ENCODE measurements at places on chromosomes 2 and 18.

DNA sequence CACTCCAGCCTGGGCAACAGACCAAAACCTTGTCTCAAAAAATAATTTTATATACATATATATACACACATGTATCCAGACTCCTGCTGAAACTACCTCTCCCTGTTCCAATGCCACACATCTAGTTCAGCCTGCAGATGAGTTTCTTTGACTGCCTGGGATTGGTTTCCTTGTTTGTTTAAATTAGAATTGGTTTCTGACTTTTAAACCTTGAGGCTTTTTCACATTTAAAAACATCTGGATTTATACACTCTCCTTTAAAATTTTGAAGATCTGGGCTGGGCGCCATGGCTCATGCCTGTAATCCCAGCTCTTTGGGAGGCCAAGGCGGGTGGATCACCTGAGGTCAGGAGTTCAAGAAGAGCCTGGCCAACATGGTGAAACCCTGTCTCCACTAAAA is 21.8 kb upstream of the CXCR1 start:
- no peak for DNase-seq

DNA sequence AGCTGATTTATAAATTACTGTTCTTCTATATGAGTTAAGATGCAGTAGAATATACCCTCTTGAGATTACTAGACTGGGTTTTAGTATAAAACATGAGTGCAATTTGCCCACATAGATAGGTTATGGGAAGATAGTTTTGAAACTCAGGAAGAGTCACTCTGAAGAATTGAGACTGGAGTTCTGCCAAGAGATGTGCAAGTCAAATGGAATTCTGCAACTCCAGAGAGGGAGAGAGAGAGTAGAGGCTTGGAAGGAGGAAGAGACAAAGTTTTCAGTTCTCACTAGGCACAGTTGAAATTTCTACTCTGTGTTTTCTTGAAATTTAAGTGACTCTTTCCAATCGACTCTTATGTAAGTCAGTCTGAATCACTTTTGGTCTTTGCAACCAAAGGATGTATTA is 878.8 kb downstream of the TSN start:
- DNase-seq: no peak

GRCh38 chr18:13635046-13635445 is 91.3 kb downstream of the FAM210A start:
- DNase-seq: no peak

DNA sequence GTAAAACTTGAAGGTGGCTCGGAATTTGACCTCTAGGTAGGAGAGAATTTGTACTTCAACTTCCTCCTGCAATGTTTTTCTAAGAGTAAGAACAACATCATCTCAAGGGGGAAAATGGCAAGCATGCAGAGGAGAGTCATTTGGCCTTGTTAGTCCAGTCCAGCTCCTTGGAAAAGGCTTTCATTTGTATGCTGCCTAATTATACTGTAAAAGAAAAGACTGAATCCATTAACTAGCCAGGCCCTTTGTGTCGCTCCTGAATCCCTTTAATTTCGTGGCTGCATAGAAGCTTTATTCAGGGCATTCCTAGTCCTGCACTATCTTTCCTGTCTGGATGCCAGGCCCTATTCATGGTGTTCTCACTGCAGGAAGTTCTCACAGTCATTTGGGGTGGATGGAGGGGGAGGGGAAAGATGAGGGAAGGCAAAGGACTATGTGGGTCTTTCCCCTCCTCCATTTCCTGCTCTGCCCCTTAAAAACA is 36.0 kb downstream of the PHLPP1 start:
- no peak for DNase-seq

GRCh38 chr2:215579809-215580208 is 143.9 kb upstream of the FN1 start:
- DNase-seq: no peak

GRCh38 chr2:30631051-30631671 is 176.1 kb downstream of the CAPN13 start:
- DNase-seq: no peak

DNA sequence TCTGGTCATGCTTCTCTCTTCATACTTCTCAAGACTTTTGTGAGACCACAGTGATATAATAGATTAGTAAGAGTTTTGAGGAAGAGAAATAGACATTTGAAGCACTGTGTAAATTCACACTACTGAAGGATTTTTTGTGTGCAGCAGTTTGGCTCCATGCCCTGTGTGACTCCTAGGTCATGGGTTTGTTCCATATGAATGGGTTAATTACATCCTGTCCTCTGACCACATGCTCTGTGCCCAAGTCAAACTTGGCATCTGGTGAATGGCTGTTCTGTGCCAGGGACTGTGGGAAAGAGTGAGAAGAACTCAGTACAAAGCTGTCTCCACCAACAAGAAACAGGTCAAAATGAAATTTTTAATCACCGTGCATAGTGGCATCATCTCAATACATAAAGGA is 304.0 kb downstream of the LNPK start:
- DNase-seq: no peak

GRCh38 chr2:157470321-157470720 is 26.4 kb upstream of the CYTIP start:
- DNase-seq: no peak

- no peak for DNase-seq
These were observed 1.0 kb upstream of the TCF4 start for GRCh38 chr18:55588870-55589595.

- no peak for DNase-seq
These were observed 177.4 kb downstream of the PARD3B start for GRCh38 chr2:204722691-204723090.

DNA sequence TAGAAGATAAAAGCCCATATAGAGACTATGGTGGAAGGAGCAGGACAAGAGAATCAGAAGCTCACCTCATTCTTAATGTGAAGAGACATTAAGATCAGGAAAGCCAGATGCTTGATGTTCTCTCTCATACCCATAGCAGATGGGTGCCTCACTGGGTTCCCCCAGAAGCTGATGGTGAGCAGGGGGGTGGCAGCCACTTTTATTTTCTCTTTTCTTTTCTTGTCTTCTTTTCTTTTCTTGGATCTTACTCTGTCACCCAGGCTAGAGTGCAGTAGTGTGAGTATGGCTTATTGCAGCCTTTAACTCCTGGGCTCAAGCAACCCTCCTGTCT is 14.8 kb upstream of the CXCR4 start:
- no peak for DNase-seq

DNA sequence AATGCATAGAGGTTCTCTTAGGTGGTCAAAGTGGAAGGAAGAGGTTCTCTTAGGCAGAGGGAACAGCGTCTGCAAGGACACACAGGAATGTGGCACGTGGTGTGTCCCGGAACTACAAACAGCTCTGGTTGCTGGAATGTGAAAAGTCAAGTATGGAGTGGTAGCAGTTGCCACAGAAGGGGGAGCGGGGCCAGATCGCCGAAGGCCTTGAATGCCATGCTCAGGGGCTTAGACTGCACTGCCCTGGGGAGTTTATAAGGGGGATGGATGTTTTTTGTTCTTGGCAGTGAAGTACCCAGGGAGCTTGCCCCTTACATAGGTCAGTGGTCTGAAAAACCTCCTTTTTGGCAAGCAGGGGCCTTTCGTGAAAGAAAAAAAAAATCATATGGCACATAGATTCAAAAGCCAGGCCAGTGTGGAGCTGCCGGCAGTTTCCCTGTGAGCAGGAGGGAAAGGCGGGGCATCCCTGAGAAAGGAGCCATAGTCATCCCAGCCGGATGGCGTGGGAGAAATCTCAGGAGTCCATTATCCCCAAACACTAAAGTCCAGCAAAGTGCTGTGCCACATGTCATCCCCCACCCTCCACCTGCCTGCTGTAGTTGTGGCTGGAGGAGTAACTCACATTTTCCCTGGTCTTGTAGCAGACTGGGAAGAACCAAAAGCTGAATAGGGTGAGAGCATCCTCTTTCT is 45.4 kb downstream of the GORASP2 start:
- no peak for DNase-seq

- DNase-seq: no peak
These were observed 10.5 kb downstream of the CAMKMT start for GRCh38 chr2:44372246-44372645.

GRCh38 chr2:82239176-82239575 is 1934.6 kb upstream of the LRRTM1 start:
- no peak for DNase-seq

GRCh38 chr2:74548285-74548899 is 5.3 kb downstream of the LOXL3 start:
- DNase-seq: peak; percentile 47

DNA sequence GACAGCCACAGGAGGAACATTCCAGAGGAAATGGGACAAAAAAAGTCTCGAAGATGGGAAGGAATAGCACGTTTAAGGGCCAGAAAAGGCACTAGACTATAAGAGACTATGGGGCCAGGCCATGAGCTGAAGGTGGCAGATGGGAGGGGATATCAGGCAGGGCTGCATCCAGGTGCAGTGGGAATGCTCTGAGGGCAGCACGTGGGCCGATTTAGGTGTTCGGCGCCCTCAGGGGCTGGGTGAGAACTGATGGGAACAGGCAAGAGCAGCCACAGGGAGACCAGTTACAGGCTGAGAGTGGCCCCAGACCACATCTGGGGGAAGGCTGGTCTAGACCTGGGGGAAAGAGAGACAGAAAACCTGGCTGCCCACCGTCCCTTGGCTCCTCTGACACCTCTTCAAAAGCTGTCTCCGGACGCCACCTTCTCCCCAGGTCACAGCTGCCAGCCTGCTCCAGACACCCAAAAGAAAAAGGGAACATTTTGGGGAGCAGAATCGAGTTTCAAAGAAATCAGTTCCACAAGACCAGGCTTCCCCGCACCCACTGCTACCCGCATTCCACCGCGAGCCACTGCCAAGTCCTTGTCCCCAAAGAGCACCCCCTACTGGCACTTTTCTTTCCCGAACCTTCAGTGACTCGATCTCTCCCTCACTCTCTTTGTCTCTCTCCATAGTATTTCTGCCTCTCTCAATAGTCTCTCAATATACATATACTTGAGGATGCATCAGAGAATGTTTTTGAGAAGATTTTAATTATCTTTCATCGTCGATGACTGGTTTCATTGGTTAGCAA is 190.1 kb upstream of the AGAP1 start:
- DNase-seq: no peak

DNA sequence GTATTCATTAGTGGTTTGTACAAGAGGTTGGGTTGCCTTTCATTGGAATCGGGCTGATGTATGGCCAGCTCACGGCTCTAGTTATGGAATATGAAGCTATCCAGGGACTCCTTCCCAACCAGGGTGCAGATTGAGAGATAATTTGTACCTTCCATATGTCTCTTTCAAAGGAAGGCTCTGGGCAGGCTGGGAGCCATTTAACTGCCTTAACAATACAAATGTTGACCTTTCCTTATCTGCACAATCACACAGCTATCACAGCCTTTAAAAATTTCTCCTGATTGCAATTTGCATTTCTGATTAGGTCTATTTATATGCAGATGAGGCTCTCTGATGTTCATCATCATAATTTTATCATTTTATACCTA is 58.7 kb downstream of the MYO3B start:
- no peak for DNase-seq

All from D341Med (cell line).